ENCODE measurements at places on chromosomes 2 and 18.

DNA sequence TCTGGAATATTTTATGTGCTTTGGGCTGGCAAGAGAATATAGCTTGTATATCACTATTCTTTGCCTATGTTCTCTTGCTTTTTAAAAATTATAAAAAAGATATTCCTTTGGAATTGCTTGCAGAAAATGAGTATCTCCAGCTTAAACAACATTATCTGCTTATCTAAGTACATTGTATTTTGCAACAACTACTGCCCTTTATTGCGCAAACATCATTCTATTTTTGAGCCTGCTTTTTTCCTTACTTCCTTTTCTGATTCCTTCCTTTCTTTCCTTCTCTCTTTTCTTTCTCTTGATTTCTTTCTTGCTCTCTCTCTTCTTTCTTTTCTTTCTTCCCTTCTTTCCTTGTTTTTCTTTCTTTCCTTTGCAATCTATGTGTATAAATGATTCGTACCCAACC, 74.0 kb downstream of the UNC80 start:
- no peak for DNase-seq

GRCh38 chr2:55000341-55000740, 49.9 kb downstream of the RTN4 start:
- no peak for DNase-seq

- DNase-seq = no peak
These were observed 441.3 kb upstream of the SLC14A2 start for GRCh38 chr18:45173799-45174519.

GRCh38 chr2:28452534-28453081, 43.3 kb upstream of the PLB1 start:
- DNase-seq = peak; percentile 92

DNA sequence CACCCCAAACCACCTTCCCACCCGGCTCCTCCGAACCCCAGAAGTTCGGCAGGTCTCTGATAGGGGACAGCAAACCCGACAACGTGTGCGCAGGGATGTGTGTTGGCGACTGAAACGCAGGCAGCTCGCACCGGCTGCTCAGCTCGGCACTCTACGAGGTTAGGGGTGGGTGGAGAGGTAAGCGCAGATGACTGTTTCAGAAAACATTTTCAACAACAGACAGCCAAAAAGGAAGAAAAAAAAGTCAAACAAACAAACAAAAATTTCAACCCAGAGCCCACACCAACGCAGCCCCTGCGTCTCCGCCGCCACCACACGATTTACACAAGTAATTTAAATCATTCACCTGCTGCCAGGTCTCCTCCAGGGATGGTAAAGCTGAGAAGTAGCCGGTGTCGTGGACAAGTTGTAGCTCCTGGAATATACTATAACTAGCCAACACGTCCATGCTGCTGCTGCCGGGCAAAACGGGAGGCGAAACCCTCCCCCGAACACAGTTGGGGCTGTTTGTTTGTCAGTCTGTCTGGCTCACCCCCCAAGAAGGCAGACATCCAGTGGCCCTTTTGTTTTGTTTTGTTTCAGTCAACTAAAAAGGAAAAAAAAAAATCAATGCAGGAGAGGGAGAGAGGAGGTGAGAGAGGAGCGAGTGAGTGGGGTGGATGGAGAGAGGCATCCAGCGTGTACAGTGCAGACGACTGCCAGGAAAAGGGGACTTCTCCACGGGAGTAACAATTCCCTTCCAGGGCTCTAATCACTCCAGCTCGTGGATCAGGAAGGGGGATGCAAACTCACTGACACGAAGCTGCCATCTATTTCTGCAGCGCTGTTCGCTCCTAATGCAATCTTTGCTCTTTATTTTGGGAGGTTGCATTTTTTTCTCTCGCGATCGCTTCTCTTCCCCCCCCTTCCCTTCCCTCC, at the start of gene KLF7:
TSS of gene KLF7 (minus strand) at position 828 of the 918 bp plus-strand sequence. CDS start at position 448, 380 bp downstream.
- DNase-seq = peak; percentile 87

DNA sequence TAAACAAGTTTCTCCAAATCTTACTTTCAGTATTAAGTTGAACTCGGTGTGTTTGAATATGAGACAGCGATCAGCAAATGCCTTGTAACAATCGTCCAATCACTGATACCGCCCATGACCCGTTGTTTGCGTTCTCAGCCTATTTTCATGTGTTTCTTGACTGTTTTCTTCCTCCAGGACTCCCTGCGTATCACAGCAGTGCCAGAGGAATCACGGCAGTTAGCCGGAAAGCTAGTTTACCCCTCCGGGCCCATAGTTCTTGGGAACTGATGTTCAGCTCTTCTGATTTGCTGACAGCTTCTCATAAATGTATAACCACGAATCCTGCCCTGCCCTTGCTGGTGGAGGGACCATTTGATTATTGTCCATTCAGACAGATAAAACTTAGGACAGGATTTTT, 42.2 kb upstream of the TPO start:
- DNase-seq = no peak

Data from osteoblast (primary cell).